SJSA1 (cell line): ENCODE measurements at places on chromosomes 16 and 17.

GRCh38 chr16:72985995-72986394, 61.9 kb downstream of the ZFHX3 start:
- peaks cover 29% of the 10 kb centered on the region for H3K4me1 ChIP-seq
- no peak for DNase-seq
- no peak overlapping the region for H3K27ac ChIP-seq
- H3K4me3 ChIP-seq, result no peak overlapping the region

DNA sequence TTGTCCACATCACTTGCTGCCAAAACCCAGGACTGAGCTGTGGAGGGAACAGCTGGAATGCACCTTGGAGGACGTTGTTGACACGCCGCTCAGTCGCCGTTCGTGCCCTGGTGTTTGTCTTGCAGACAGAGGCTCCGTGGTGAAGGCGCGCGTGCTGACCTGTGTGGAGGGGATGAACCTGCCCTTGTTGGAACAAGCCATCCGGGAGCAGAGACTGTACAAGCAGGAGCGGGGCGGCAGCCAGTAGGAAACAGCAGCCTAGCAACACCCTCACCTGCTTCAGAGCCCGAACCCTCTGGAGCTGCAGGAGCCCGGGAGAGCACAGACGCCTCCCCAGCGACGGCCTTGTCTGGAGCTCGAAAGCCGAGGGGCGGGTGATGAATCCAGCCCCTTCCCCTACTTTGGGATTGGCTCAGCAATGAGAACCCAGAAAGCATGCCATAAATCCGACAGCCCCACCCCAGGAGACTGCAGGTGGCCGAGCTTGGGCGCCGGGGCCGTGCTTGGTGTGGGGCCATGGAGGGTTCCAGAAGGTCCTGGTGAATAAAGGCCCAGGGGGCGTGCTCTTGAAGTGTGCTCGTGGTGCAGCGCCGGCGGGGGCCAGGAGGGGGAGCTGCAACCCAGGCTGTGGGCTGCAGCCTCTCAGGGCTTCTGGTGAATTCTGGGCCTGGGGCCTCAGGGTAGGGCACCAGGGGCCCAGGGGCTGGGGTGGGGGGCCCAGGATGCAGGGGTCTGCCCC, 470 bp upstream of the CDK3 start:
- peaks cover 21% of the 10 kb centered on the region for H3K36me3 ChIP-seq
- H3K27ac ChIP-seq, result no peak overlapping the region
- H3K27me3 ChIP-seq, result no peaks in the 10 kb centered on the region
- H3K4me3 ChIP-seq, result no peak overlapping the region
- DNase-seq, result peak; percentile 73

- peaks cover 29% of the 10 kb centered on the region for H3K36me3 ChIP-seq
- H3K4me3 ChIP-seq, result peak overlapping the region; percentile 81
- no peaks in the 10 kb centered on the region for H3K27me3 ChIP-seq
- peak; percentile 60 for DNase-seq
- H3K4me1 ChIP-seq, result peaks cover 57% of the 10 kb centered on the region
Measured at GRCh38 chr17:17042851-17043460, 699 bp downstream of the MPRIP start.

DNA sequence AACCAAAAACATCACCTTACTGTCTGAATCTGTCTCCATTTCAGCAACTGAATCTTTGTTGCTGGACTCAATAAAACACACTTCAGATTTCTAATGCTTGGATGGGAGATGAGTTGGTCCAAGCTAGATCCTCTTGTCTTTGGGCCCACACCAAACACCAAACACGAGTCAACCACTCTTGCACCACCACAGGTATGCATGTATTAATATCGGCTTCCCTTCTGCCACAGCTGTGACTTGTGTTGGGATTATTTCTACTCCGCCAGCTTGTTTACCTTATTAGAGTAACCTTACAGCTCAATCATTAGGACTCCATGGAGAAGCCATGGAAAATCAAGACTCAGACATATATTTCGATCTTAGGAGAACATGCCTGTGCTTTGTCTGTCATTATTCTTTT, 49.9 kb downstream of the XYLT1 start:
- H3K27ac ChIP-seq, result no peak overlapping the region
- peaks cover 17% of the 10 kb centered on the region for H3K4me1 ChIP-seq
- no peak overlapping the region for H3K4me3 ChIP-seq
- DNase-seq, result no peak
- no peaks in the 10 kb centered on the region for H3K27me3 ChIP-seq
- H3K36me3 ChIP-seq, result no peaks in the 10 kb centered on the region

DNA sequence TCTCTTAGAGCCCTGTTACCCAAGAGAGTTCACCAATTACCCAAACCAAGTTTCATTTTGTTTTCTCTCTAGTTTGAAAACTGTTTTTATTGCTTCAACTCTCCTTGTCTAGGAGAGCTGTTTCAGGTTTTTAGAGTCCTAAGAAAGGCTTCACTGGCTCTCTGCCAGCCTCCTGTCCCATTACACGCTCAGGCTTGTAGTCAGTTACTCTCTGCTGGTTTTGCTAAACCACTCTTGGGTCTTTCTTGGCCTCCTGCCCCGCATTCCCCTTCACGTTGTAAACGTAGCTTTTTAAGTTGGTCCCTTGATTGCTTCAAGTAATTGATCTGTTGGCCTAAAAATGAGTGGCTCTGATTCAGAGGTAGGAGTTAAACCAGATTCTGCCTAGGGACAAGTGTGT, 529.1 kb downstream of the MAF start:
- H3K4me3 ChIP-seq, result no peak overlapping the region
- DNase-seq, result no peak
- H3K36me3 ChIP-seq, result no peaks in the 10 kb centered on the region
- H3K27ac ChIP-seq, result no peak overlapping the region
- H3K4me1 ChIP-seq, result no peaks in the 10 kb centered on the region

- DNase-seq, result no peak
- H3K27me3 ChIP-seq, result no peaks in the 10 kb centered on the region
- H3K4me3 ChIP-seq, result no peak overlapping the region
- peaks cover 22% of the 10 kb centered on the region for H3K4me1 ChIP-seq
- H3K36me3 ChIP-seq, result no peaks in the 10 kb centered on the region
Measured at GRCh38 chr16:69858191-69859104, 92.7 kb upstream of the CLEC18A start.

DNA sequence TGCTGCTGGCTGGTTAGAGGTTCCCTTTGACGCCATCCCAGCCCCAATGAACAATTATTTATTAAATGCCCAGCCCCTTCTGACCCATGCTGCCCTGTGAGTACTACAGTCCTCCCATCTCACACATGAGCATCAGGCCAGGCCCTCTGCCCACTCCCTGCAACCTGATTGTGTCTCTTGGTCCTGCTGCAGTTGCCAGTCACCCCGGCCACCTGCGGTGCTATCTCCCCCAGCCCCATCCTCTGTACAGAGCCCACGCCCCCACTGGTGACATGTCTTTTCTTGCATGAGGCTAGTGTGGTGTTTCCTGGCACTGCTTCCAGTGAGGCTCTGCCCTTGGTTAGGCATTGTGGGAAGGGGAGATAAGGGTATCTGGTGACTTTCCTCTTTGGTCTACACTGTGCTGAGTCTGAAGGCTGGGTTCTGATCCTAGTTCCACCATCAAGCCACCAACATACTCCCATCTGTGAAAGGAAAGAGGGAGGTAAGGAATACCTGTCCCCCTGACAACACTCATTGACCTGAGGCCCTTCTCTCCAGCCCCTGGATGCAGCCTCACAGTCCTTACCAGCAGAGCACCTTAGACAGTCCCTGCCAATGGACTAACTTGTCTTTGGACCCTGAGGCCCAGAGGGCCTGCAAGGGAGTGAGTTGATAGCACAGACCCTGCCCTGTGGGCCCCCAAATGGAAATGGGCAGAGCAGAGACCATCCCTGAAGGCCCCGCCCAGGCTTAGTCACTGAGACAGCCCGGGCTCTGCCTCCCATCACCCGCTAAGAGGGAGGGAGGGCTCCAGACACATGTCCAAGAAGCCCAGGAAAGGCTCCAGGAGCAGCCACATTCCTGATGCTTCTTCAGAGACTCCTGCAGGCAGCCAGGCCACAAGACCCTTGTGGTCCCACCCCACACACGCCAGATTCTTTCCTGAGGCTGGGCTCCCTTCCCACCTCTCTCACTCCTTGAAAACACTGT, 11.3 kb downstream of the CX3CL1 start:
- H3K4me1 ChIP-seq, result peaks cover 29% of the 10 kb centered on the region
- H3K4me3 ChIP-seq, result no peak overlapping the region
- no peaks in the 10 kb centered on the region for H3K36me3 ChIP-seq
- no peaks in the 10 kb centered on the region for H3K27me3 ChIP-seq
- H3K27ac ChIP-seq, result no peak overlapping the region
- DNase-seq, result peak; percentile 48

DNA sequence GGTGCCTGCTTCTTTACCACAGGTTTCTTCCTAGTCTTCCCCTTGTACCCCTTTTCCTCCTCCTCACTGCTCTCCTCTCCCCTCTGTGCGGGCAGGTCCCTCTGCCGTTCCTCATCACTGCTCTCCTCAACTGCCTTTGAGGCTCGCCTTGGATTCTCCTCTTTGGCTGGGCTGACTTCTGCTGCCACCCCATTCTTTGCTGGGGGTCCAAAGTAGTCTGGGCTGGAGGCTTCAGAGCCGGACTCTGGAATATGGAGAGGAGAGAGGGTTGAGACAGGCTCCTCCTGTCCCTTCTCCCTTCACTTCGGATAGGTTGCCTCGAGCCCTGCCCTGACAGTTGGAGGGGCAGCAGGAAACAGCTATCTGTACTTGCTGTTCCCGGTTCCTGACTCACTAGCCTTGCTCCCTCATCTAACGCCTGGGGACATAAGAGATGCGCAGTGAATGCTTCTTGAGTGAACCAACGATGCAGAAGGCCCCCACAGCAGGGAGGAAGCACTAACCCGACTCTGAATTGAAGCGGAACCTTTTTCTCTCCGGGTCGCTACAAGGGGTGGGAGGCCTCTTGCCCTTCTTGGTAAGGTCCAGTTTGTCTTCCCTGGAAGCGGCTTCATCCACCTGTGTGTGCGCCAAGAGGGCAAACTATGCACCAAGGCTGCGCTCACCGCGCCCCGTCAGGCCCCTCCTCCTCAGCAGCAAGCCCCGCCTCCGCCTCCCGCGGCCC, 655 bp downstream of the HIRIP3 start:
- H3K36me3 ChIP-seq, result peaks cover 75% of the 10 kb centered on the region
- H3K27me3 ChIP-seq, result no peaks in the 10 kb centered on the region
- peaks cover 22% of the 10 kb centered on the region for H3K4me1 ChIP-seq
- H3K4me3 ChIP-seq, result peak overlapping the region; percentile 55
- H3K27ac ChIP-seq, result peak overlapping the region; percentile 97

DNA sequence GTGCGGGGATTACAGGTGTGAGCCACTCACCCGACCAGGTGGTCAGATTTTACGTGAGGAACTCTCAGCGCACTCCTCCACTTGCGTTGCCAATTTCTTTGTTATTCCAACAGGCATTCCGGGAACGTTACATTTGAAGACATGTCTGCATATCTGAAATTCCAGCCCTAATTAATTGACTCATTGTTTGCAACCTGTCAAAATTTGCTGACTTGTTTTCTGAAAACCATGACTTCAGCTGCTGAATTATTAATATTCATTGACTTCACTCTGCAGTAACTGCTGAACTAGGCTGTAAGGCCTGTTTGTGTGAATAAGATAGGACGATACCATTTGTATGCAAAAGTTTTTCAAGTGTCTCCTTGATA, 16.6 kb downstream of the G6PC1 start:
- no peaks in the 10 kb centered on the region for H3K27me3 ChIP-seq
- H3K27ac ChIP-seq, result no peak overlapping the region
- no peak overlapping the region for H3K4me3 ChIP-seq
- no peak for DNase-seq
- no peaks in the 10 kb centered on the region for H3K36me3 ChIP-seq

DNA sequence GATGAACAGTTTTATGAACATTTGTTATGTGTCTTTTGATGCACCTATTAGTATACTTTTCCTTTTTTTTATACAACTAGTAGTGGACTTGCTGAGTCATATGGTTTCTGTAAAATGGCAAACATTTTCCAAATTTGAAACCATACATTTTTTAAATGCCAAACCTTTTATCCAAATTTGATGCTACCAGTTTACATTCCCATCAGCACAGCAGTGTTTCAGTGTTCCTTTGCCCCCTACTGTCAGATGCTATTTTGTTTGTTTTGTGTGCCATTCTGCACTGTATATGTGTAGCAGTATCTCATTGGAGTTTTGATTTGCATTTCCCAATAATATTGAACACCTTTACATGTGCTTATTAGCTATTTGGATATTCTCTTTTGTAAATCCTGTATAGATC, 219.4 kb downstream of the TANC2 start:
- no peak for DNase-seq
- H3K27me3 ChIP-seq, result no peaks in the 10 kb centered on the region
- H3K4me1 ChIP-seq, result no peaks in the 10 kb centered on the region
- H3K36me3 ChIP-seq, result no peaks in the 10 kb centered on the region
- H3K27ac ChIP-seq, result no peak overlapping the region

- H3K4me1 ChIP-seq, result peaks cover 58% of the 10 kb centered on the region
- DNase-seq, result peak; percentile 51
- H3K27ac ChIP-seq, result peak overlapping the region; percentile 5
- H3K36me3 ChIP-seq, result peaks cover 10% of the 10 kb centered on the region; the same call in 1 of the 2 replicates
Measured at GRCh38 chr17:2195729-2196128, 107.9 kb downstream of the SMG6 start.

- no peak overlapping the region for H3K27ac ChIP-seq
- H3K4me3 ChIP-seq, result no peak overlapping the region
- H3K27me3 ChIP-seq, result peaks cover 16% of the 10 kb centered on the region
- no peaks in the 10 kb centered on the region for H3K4me1 ChIP-seq
- no peak for DNase-seq
Measured at GRCh38 chr17:73706858-73707257, 62.6 kb upstream of the SDK2 start.

DNA sequence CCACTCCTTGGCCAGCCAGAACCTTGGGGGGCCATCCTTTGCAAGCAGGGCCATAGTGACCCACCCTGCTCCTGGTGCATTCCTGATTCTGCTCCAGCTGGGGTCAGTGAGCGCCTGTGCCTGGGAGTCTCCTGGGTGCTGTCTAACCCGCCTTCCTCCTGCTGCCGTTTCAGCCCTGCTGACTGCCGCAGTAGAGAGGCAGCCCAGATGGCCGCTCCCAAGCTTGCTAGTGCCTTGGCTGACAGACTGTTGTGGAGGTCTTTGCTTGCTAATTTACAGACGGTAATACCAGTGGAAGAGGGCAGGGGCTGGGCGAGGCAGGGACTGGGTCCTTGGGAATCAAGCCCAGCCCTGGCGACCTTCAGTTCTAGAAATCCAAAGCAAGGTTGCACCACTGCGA, 99.6 kb downstream of the SOCS1 start:
- peaks cover 21% of the 10 kb centered on the region for H3K4me1 ChIP-seq
- no peak for DNase-seq
- no peak overlapping the region for H3K4me3 ChIP-seq
- no peaks in the 10 kb centered on the region for H3K27me3 ChIP-seq
- no peaks in the 10 kb centered on the region for H3K36me3 ChIP-seq
